G401 (cell line): ENCODE measurements at places on chromosomes 4 and X.

- DNase-seq, result no peak
These were observed 6.4 kb upstream of the DCUN1D4 start for GRCh38 chr4:51836549-51836948.

- DNase-seq, result no peak
These were observed 118.8 kb downstream of the UCHL1 start for GRCh38 chr4:41375561-41375960.

DNA sequence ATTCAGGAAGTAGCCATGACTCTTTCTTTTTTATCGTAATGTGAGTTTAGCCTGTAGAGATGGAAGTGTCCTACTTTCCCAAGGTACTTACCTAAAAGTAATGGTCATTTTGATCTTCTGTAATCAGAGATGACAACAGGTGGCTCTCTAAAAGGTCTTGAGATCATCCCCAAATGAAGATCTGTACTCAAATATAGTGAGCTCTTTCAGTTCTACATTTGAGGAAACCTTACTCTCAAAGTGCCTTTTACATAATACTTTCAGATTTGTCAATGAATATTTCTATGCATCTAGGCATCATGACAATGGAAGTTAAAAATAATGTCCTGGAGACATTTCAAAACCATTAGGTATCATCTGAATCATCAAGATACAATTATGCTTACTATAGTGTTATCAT lies 17.2 kb upstream of the MND1 start:
- no peak for DNase-seq

- no peak for DNase-seq
These were observed 15.1 kb upstream of the TAB3 start for GRCh38 chrX:30904186-30904585.
